ENCODE measurements at places on chromosomes 12 and 14.

DNA sequence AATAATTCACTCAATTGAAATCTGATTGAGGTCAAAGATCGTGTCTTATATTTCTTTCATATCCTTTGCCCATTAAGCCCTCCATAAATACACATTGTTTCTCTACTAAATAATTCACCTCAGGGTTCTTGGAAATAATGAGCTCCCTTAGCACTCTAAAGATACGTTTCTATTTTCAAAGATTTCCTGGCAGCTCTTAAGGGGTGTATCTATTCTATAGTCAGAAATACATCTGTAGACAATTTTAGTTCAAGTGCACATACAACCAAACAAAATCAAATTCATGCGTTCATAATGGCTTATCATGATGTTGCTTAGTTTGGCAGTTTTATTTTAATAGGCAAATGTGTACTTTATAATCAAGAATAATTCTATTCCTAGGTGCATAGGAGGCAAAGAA, 361.1 kb upstream of the DDHD1 start:
- no peak for DNase-seq

GRCh38 chr12:123506843-123507236, 26.7 kb downstream of the RILPL1 start:
- DNase-seq, result no peak

- no peak for DNase-seq
Measured at GRCh38 chr14:102973706-102974285, 51.3 kb downstream of the AMN start.

- DNase-seq, result no peak
Measured at GRCh38 chr12:39224971-39225370, 217.9 kb downstream of the KIF21A start.

- DNase-seq, result no peak
Measured at GRCh38 chr14:93735206-93735605, 53.1 kb downstream of the PRIMA1 start.

DNA sequence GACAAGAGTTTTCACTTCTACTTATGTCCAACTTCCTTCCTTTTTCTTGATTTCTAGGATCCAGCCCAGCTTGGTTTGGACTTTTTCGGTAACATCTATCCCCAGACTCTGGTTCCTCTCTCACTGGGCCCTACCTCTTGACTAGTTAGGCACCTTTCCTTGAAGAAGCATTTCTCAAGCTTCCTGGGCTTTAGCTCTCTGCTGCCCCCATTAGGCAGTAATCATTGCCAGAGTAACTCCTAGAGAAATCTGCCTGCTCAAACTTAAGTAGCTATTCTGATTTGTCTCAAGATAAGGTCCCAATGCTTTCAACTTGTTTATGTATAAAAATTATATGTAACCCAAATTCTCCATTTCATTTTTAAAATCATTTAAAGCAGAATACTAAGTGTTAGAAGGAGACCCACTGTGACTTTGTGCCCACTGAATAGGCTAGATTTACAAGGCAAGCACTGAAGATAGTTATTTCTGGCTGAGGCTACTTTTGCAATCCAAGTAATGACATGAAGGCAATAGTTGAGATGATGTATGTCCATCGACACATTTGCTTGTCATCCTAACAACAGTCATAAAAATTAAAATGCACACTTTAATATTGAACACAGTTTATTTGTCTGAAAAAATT, 275.0 kb upstream of the G2E3 start:
- peak; percentile 56 for DNase-seq

DNA sequence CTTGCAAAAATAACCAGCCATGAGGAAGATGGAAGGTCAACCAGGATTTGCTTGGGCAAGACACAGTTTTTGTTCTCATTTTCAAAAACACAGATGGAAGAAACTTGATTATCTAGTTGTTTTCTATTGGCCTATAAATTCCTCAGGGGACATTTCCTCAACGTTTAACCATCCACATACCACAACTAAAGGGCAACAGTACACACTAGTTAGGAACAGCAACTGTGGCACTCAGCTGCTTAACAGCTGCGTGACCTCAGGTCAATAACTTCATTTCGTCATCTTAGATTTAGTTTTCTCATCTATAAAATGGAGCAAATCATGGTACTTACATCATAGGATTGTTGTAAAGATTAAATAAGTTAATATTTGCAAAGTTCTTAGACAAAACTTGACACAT, 18.7 kb downstream of the SSTR1 start:
- DNase-seq, result no peak

GRCh38 chr14:73097421-73097820, 38.9 kb upstream of the PSEN1 start:
- DNase-seq, result no peak

DNA sequence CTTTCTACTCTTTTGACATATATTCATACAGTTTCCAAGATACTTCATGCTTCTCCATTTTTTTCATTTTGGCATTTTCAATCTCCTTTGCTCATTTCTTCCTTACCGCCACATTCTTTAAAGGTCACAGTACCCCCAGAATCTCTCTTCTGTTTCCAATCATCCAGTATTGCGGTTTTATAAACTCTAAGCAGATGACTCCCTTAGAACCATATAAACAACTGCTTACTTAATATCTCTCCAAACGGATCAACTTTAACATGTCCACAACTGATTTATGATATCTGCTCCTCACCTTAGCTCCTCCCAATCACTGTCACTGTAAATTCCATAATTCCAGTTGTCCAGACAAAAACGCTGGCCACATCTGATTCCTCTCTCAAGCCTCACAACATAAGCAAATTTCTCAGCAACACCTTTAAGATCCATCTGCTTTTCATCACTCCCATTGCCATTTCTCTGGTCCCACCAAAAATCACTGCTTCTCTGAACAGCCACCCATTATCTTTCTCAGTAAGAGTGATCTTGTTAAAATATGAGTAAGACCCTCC, 49.6 kb downstream of the HNRNPC start:
- DNase-seq, result peak; percentile 43

- DNase-seq, result no peak
Measured at GRCh38 chr12:125978286-125978685, 913.1 kb downstream of the AACS start.

DNA sequence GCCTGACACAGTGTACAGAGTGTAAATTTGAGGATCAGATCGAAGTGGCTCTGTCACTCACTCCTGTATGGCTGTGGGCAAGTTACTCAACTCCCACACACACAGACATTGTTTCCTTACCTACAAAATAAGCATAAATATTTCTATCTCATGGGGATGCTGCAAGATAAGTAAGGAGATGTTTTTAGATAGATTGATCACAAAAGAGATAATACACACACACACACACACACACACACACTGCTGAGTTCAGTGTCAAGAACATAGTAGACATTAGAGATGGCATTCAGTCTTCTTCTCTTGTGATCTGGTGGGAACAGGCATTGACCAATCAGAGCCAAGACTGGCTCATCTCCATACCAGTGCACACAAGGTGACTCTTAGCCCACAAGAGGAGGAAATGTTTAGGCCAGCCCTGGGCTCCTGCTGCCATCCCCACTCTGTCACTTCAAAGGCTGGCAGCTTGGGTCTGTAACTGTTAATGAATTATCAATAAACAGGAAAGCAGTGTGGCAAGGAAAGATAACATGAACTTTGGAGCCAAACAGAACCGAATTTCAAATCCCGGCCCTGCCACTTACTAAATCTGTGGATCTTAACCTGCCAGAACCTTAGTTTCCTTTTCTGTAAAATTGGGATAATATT, 3.4 kb upstream of the RNASE8 start:
- no peak for DNase-seq

GRCh38 chr12:49089821-49090773, 4.5 kb downstream of the DHH start:
- DNase-seq, result peak; percentile 59

DNA sequence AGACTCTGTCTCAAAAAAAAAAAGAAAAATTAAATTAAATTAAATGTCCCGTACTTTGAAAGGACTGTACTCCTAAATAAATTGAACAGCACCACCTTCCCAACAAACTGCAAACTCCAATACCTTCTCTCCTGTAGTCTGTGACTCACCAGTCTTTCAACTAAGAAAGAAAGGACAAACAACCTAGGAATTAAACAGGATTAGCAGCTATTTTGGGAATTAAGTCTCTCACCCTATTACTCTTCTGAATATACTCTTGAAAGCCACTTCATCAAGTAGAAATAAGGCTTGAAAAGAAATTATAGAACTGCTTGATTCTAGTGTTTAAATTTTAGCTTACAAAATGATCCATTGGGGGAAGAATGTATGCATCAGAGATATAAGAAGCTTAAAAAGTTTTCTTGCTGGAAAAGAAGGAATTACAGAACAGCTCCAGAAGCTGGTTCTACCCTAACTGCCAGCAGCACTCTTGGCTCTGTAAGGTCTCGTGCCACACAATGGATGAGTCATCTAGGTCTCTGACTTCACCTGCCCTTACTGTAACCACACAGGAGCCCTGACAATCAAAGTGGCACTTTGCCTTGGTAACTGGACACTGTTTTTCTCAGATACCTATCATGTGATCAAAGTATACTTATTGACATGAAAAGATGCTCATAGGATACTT, 57.0 kb upstream of the CERS5 start:
- peak; percentile 45 for DNase-seq

DNA sequence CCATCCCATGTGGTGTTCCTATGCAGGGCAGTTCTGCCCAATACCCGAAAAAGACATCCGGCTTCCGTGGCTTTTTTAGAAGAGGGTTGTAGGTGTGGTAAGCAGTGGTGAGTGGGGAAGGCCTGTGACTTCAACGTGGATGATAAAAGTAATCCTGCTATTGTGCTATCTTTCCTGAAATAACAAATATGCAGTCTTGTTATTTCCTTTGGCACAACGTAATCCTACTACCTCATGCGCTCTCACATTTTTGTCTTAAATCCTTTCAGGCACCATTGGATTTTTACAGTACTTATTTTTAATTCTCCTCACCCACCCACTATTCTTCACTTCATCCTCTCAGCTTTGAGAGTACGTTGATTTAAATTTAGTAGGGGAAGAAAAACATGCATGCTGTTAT, 96.8 kb downstream of the IPO8 start:
- no peak for DNase-seq

DNA sequence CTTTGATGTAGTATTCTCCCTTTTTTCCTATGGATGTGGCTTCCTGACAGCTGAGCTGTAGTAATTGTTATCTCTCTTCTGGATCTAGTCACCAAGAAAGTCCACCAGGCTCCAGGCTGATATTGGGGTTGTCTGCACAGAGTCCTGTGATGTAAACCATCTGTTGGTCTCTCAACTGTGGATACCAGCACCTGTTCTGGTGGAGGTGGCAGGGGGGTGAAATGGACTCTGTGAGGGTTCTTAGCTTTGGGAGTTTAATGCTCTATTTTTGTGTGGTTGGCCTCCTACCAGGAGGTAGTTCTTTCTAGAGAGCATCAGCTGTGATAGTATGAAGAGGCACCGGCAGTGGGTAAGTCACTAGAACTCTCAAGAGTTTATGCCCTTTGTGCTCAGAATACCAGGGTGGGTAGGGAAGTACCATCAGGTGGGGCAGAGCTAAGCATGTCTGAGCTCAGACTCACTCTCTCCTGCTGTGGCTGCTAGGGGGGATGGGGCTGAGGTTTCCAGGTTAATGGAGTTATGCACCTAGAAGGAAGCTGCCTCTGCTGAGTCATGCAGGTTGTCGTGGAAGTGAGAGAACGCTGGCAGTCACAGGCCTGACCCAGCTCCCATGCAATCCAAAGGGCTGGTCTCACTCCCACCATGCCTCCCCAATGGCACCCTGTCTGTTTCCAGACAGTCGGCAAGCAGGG, 3.0 kb upstream of the TAS2R14 start:
- no peak for DNase-seq

GRCh38 chr14:60734465-60735242, at the start of gene MNAT1:
Gene MNAT1, plus strand, starts transcription at chr14:60734761. Its CDS starts 102 bp downstream, at chr14:60734863.
- DNase-seq, result peak; percentile 79

- no peak for DNase-seq
Measured at GRCh38 chr14:93701562-93701961, 86.7 kb downstream of the PRIMA1 start.

DNA sequence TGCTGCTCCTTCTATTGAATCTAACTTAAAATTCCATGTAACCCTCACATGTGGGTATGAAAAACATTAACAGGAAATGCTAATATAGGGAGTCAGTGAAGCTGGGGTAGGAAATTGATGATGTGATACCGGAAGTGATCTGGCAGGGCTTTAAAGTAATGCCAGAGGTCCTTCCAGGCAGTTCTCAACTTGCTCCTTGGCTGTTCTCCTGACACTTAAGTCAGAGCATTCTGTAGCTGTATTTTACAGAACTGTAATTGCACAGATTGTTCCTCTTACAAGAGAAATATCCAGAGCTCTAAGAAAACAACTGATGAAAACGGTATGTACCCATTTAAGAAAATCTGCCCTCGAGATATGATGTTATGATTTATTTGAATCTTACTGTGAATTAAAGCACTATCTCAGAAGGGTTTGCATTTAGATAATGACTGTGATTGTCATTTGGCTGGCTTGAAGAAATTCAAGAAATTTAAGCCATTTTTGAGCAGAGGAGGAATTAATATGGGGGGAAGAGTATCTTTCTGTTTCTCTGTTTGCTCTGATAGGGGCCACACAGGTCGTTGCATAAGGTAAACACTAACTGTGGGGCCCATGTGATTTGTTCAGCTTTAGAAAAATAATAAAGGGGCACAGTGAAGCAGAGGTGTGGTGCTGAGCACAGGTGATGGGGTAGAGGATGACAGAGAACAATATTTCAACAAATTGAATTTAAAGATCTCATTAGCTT, 88.4 kb downstream of the BBS10 start:
- peak; percentile 91 for DNase-seq

GRCh38 chr14:106551265-106551664, 1024.9 kb downstream of the TMEM121 start:
- DNase-seq, result no peak

GRCh38 chr14:99605299-99605961, 1.4 kb upstream of the CCDC85C start:
- DNase-seq, result peak; percentile 76

DNA sequence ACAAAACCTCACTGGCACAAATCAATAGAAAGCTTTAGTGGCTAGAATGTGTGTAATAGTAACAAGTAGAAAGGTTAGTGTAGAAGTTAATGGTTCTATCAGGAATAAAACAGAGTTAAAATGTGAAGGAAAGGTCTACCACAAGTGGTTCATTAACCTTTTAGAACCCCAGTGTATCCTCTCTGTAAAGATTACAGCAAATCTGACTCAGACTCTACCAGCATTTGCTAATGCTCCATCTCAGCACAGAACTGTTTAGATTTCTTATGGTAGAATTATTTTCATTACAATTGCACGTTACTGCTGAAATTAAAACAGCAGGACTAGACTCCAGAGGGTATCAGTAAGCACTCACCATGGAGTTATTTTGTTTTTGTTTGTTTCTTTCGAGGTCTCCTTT, 609.0 kb upstream of the LMO3 start:
- DNase-seq, result no peak
